A549 treated with Mapracorat at 1 μM for 4 hours (cell line): ENCODE measurements at places on chromosomes 5 and 9. TPM values are rescaled to one million over a fixed set of nuclear protein-coding genes. Genes with fewer than 3 reads are reported as not detected.

GARIN3 gene
- not detected in 5 replicates for total RNA-seq

COL23A1 gene
- not detected in 5 replicates for total RNA-seq

PNPLA7 gene
- 0.59 to 0.87 TPM (median 0.86 TPM) in 5 replicates for total RNA-seq

FAM78A gene
- 0.16 to 1.0 TPM (median 0.29 TPM) in 5 replicates for total RNA-seq

MCIDAS gene
- 1.6 to 2.2 TPM (median 1.8 TPM) in 5 replicates for total RNA-seq

PRKACG gene
- not detected in 5 replicates for total RNA-seq

FREM1 gene
- total RNA-seq: not detected in 5 replicates

HMGCS1 gene
- 52.0 to 66.5 TPM (median 56.2 TPM) in 5 replicates for total RNA-seq

NKD2 gene
- total RNA-seq: 16.2 to 22.8 TPM (median 21.8 TPM) in 5 replicates

MLLT3 gene
- total RNA-seq: 11.9 to 17.7 TPM (median 16.1 TPM) in 5 replicates

CHMP5 gene
- total RNA-seq: 68.4 to 84.0 TPM (median 71.0 TPM) in 5 replicates

APBA1 gene
- total RNA-seq: 0.09 to 0.34 TPM (median 0.17 TPM) in 5 replicates

LRRTM2 gene
- not detected in 5 replicates for total RNA-seq

BARHL1 gene
- total RNA-seq: 0.07 TPM in 1 of 5 replicates, not detected in the others

NANS gene
- 63.5 to 72.6 TPM (median 67.8 TPM) in 5 replicates for total RNA-seq

GNG10 gene
- 54.4 to 71.1 TPM (median 62.7 TPM) in 5 replicates for total RNA-seq

CDC26 gene
- total RNA-seq: 41.8 to 59.3 TPM (median 45.5 TPM) in 5 replicates

GABRA1 gene
- total RNA-seq: not detected in 5 replicates

AP3B1 gene
- 29.6 to 34.6 TPM (median 31.1 TPM) in 5 replicates for total RNA-seq

TRIM36 gene
- 1.5 to 2.4 TPM (median 2.3 TPM) in 5 replicates for total RNA-seq

IER5L gene
- 22.8 to 51.5 TPM (median 47.4 TPM) in 5 replicates for total RNA-seq

PSAT1 gene
- total RNA-seq: 140 to 166 TPM (median 158 TPM) in 5 replicates

SKP1 gene
- 609 to 781 TPM (median 617 TPM) in 5 replicates for total RNA-seq

TMEFF1 gene
- total RNA-seq: 0.53 to 1.7 TPM (median 1.1 TPM) in 5 replicates

TMC1 gene
- total RNA-seq: 0.03 to 0.10 TPM in 2 of 5 replicates, not detected in the others

SEMA6A gene
- 0.06 to 0.19 TPM (median 0.13 TPM) in 4 of 5 replicates, not detected in the other for total RNA-seq

TEK gene
- 0.05 to 0.16 TPM (median 0.13 TPM) in 5 replicates for total RNA-seq

CSF1R gene
- total RNA-seq: 0.10 to 0.20 TPM (median 0.18 TPM) in 5 replicates

MARCHF11 gene
- total RNA-seq: not detected in 5 replicates

LCN6 gene
- not detected in 5 replicates for total RNA-seq

PRRX2 gene
- 5.4 to 9.8 TPM (median 9.4 TPM) in 5 replicates for total RNA-seq

RETREG1 gene
- 1.6 to 3.7 TPM (median 3.3 TPM) in 5 replicates for total RNA-seq

CBY3 gene
- total RNA-seq: not detected in 5 replicates

OTULINL gene
- 14.1 to 20.7 TPM (median 18.5 TPM) in 5 replicates for total RNA-seq

LHX3 gene
- 0.05 to 0.20 TPM (median 0.12 TPM) in 5 replicates for total RNA-seq

C5orf52 gene
- not detected in 5 replicates for total RNA-seq

RHOBTB3 gene
- 7.6 to 13.2 TPM (median 9.9 TPM) in 5 replicates for total RNA-seq

ANKH gene
- 13.8 to 24.3 TPM (median 23.0 TPM) in 5 replicates for total RNA-seq

TTC1 gene
- 67.2 to 71.3 TPM (median 68.8 TPM) in 5 replicates for total RNA-seq

PTPRD gene
- total RNA-seq: 0.07 to 0.44 TPM (median 0.36 TPM) in 5 replicates

ISL1 gene
- 0.13 TPM in 1 of 5 replicates, not detected in the others for total RNA-seq

PCDHAC2 gene
- 3.5 to 4.8 TPM (median 3.9 TPM) in 5 replicates for total RNA-seq

ENTPD2 gene
- total RNA-seq: 2.2 to 2.9 TPM (median 2.4 TPM) in 5 replicates

LCN9 gene
- not detected in 5 replicates for total RNA-seq

C9 gene
- total RNA-seq: not detected in 5 replicates

ZNF608 gene
- 0.48 to 1.0 TPM (median 0.91 TPM) in 5 replicates for total RNA-seq

PCDHGA3 gene
- total RNA-seq: not detected in 5 replicates

VCAN gene
- total RNA-seq: 8.1 to 13.7 TPM (median 10.5 TPM) in 5 replicates

HAVCR2 gene
- total RNA-seq: 0.28 to 0.34 TPM (median 0.30 TPM) in 5 replicates

CHSY3 gene
- total RNA-seq: 0.04 to 0.18 TPM (median 0.15 TPM) in 5 replicates

PCDHB10 gene
- total RNA-seq: not detected in 5 replicates
